Lung (tissue), 17 donors: ENCODE measurements at places on chromosomes 7 and 10. TPM values are rescaled to one million over a fixed set of nuclear protein-coding genes. Genes with fewer than 3 reads are reported as not detected.
A peak's percentile ranks its signal among the peaks of the same experiment; 100 is the strongest.

DNA sequence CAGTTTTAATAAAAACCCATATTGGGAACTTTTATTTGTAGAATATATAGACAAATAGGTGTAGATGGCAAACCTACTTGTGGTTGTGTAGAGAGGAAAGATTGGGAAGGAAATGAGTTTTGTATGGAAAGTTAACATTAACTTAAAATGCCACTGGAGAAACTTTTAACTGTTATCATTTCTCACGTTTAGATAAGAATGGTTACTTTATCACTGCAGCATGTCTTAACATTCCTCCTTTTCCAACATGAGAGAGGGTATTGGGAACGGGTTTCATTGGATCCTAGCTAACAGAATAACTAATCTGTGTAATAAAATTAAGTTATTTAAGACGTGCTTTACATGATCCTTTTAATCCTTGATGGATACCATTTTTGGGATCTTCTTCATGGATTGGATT is 1.8 kb downstream of the LUC7L2 start:
- no peaks in the 10 kb centered on the region for H3K27me3 ChIP-seq
- no peaks in the 10 kb centered on the region for H3K36me3 ChIP-seq
- H3K4me3 ChIP-seq: no peak overlapping the region
- H3K4me1 ChIP-seq: peaks cover 9% of the 10 kb centered on the region
- peak; percentile 42 for DNase-seq

- no peak overlapping the region for H3K4me3 ChIP-seq
- no peaks in the 10 kb centered on the region for H3K27me3 ChIP-seq
- peaks cover 3% of the 10 kb centered on the region for H3K36me3 ChIP-seq
- no peaks in the 10 kb centered on the region for H3K4me1 ChIP-seq
- H3K27ac ChIP-seq: no peak overlapping the region
Measured at GRCh38 chr10:15227611-15228372, 59.3 kb upstream of the NMT2 start.

PLAU gene
- 13.5 TPM for total RNA-seq

EN2 gene
- 0.06 TPM for total RNA-seq

DNA sequence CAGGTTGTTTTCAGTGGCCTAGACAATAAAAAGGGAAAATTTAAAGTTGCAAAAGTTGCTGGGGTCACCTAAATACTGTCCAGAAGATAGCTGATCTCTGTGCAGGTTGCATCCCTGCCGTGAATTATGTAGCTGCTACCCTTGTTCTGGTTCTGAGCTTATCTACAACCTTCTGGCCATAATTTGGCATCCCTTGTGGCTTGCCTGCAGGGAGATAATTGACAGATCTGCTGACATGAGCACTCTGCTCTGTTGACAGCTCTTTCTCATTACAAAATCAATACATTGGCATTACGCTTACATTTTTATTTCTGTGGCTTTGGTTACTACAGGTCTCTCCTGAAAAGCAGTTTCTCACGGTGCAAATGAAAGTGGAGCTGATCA is 29.3 kb upstream of the HECTD2 start:
- H3K36me3 ChIP-seq: no peaks in the 10 kb centered on the region
- no peaks in the 10 kb centered on the region for H3K4me1 ChIP-seq
- no peak overlapping the region for H3K27ac ChIP-seq
- H3K4me3 ChIP-seq: no peak overlapping the region
- no peaks in the 10 kb centered on the region for H3K27me3 ChIP-seq

GRCh38 chr7:63008366-63008765 is 990.3 kb upstream of the ZNF722 start:
- no peaks in the 10 kb centered on the region for H3K36me3 ChIP-seq
- H3K4me1 ChIP-seq: no peaks in the 10 kb centered on the region
- DNase-seq: no peak
- no peak overlapping the region for H3K4me3 ChIP-seq

SCIN gene
- total RNA-seq: 24.7 TPM

- no peak overlapping the region for H3K4me3 ChIP-seq
- H3K27me3 ChIP-seq: no peaks in the 10 kb centered on the region
- H3K27ac ChIP-seq: no peak overlapping the region
- no peaks in the 10 kb centered on the region for H3K36me3 ChIP-seq
- DNase-seq: no peak
- no peaks in the 10 kb centered on the region for H3K4me1 ChIP-seq
Measured at GRCh38 chr7:24716480-24717246, 40.6 kb downstream of the GSDME start.

DNA sequence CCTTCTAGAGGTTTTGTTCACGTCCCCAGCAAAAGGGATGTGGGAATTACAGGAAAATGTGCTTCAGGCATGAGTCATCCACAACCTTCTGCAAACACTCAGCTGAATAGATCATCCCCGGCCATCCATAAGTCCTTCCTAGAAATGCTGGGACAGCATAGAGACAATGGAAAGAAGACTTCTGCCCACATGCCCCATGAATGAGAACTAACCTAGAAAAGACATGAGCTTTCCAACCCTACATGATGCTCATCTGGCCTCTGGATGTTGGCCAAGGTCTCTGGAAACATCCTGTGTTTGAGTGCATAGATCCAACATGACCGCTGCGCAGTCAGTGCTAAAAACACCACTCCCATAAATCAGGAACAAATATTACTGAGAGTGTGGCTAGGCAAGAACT is 277.5 kb downstream of the PLXNA4 start:
- no peak overlapping the region for H3K4me3 ChIP-seq
- no peaks in the 10 kb centered on the region for H3K27me3 ChIP-seq
- no peaks in the 10 kb centered on the region for H3K36me3 ChIP-seq
- no peaks in the 10 kb centered on the region for H3K4me1 ChIP-seq
- no peak overlapping the region for H3K27ac ChIP-seq
- DNase-seq: no peak

HGF gene
- 25.5 TPM for total RNA-seq

DNA sequence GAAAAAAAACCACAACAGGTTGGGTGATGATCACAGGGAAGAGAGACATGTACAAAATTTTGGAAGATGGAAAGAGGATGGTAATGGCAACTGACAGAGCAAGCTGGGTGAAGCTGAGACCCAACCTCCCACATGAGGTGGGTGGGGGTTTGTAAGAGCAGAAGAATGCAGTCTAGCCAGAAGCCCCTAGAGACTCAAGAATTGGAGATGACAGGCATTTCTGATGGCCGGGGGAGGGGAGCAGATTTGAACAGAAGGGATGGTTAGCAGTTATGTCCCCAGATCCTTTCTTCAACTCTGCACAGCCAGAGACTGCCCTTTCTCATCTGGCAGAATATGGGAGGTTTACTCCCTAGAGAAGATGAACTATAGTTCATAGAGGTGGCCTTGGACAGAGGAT is 208.0 kb downstream of the GALNT17 start:
- no peak overlapping the region for H3K27ac ChIP-seq
- H3K4me1 ChIP-seq: no peaks in the 10 kb centered on the region
- H3K36me3 ChIP-seq: no peaks in the 10 kb centered on the region
- no peak for DNase-seq
- no peak overlapping the region for H3K4me3 ChIP-seq

NANOS1 gene
- 0.74 TPM for total RNA-seq

SPDYE11 gene
- not detected for total RNA-seq

NIPSNAP2 gene
- 65.2 TPM for total RNA-seq

- H3K4me1 ChIP-seq: peaks cover 16% of the 10 kb centered on the region
- DNase-seq: peak; percentile 59
- H3K27ac ChIP-seq: no peak overlapping the region
- no peaks in the 10 kb centered on the region for H3K36me3 ChIP-seq
- no peaks in the 10 kb centered on the region for H3K27me3 ChIP-seq
Measured at GRCh38 chr10:14332903-14333302, 2.2 kb upstream of the FRMD4A start.

- no peak overlapping the region for H3K27ac ChIP-seq
- no peak overlapping the region for H3K4me3 ChIP-seq
- H3K27me3 ChIP-seq: peaks cover 26% of the 10 kb centered on the region
- no peaks in the 10 kb centered on the region for H3K36me3 ChIP-seq
Measured at GRCh38 chr7:155487509-155488482, 29.9 kb downstream of the EN2 start.

TMEM140 gene
- total RNA-seq: 16.1 TPM

SNCG gene
- total RNA-seq: 2.3 TPM

DNA sequence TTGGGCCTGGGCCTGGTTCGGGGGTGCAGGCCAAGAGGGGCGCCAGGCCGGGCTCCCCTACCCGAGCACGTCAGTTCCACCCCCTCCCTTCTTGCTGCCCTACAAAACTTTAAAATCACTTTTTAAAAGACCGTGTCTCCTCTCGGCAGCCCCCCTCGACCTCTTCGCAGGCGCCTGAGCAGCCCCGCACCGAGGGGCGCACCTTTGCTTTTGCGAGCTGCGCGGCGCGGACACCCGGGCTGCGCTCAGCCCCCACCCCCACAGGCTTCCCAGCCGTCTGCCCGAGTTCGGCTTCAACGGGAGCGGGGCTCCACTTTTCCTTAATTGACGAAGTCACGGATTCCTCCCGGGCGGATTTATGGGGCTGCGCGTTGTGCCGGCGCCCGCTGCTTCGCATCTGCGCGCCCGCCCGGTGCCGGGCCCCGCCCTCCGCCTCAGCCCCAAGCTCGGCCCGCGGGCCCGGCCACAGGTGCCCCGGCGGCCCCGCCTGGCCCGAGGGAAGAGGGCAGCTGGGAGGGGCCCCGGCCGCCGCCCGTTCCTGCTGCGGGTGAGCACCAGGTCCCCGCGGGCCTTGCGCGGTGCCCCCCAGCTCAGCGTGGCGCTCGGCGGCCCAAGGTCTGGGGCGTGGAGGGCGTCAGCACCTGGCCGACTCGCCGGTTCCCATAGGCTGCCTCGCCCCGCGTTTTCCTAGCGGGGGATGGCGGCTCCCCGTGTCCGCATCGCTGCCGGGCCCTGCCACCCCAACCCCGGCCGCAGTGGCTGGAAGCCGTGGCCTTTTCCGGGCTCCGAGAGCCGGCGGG is 10.8 kb upstream of the MNX1 start:
- DNase-seq: no peak
- H3K4me1 ChIP-seq: peaks cover 5% of the 10 kb centered on the region
- no peak overlapping the region for H3K4me3 ChIP-seq

DNA sequence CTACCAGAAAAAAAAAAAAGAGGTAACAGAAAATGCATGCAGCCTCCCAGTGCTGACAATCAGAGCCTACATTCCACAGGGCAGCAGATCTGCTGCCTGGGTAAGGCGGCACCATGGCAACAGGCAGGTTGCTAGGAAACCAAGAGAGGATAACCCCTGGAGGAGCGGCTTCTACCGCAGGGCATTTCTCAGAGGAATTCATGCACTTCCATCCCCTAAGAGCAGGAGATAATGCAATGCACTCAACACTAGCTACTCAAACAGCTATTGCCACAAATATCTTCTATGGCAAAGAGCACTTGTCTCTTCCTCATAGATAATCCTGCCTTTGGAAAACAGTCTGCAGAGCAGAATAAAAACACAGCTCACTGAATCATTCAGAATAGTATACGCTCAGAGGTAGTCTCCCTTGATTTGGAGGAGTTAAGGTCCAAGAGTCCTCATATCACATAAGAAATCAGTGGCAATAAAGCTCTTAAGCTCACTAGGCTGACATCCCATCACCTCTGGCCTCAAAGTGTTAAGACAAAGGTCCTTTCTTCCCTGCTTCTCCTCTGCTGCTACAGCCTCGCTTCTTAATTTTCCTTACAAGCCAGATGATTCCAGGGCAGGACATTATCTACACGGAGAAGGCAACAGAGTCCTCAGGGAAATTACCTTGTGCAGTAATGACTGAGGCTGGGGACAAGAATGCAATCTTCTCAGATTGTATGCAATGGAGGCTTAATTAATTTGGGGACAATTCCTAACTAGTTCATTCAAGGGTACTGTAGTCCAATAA is 10.7 kb downstream of the PSAP start:
- peak; percentile 74 for DNase-seq
- H3K4me3 ChIP-seq: no peak overlapping the region
- no peak overlapping the region for H3K27ac ChIP-seq
- H3K27me3 ChIP-seq: no peaks in the 10 kb centered on the region
- H3K4me1 ChIP-seq: peaks cover 21% of the 10 kb centered on the region
- no peaks in the 10 kb centered on the region for H3K36me3 ChIP-seq
